ENCODE measurements at places on chromosomes 1 and 21.

- no peak for DNase-seq
Measured at GRCh38 chr1:236455243-236455642, 61.2 kb downstream of the EDARADD start.

- no peak for DNase-seq
Measured at GRCh38 chr1:115320377-115320776, 17.7 kb downstream of the NGF start.

GRCh38 chr1:68307378-68307787, 75.1 kb upstream of the WLS start:
- no peak for DNase-seq

GRCh38 chr1:11744287-11744686, 8.4 kb downstream of the AGTRAP start:
- no peak for DNase-seq

- no peak for DNase-seq
Measured at GRCh38 chr1:100145116-100145515, 12.2 kb downstream of the TRMT13 start.

DNA sequence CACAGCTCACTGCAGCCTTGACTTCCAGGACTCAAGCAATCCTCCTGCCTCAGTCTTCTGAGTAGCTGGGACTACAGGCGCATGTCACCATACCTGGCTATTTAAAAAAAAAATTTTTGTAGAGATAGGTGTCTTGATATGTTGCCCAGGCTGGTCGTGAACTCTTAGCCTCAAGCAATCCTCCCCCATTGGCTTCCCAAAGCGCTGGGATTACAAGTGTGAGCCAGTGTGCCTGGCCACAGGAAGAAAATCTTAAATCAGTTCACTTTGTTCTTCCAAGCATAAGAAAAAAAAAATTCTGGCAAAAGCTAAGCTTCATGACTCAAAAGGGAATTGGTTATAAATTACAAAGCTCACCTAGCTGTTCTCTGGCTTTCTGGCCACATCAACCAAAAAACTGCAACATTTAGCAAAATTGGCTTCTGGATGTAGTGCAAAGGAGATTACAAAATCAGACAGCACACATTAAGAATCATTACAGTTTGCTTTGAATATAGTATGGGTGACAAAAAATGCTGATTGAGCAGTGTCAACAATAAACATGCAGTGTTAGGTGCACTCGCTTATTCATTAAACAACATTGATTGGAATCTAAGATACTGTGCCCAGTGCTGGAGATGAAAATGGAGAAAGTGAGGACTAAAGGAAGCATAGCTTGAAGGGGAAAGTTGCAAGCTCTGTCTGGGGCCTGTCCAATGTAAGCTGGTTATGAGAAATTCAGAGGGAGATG, 76.7 kb downstream of the KCTD3 start:
- no peak for DNase-seq

DNA sequence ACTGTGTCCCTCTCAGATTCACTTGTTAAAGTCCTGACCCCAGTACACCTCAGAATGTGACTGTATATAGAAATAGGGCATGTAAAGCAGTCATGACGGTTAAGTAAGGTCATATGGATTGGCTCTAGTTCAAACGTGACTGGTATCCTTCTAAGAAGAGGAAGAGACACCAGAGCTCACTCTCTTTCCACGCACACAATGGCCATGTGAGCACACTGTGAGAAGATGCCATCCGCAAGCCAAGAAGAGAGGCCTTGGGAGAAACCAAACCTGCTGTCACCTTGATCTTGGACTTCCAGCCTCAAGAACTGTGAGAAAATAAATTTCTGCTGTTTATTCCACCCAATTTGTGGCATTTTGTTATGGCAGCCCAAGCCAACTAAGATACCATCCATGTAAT, 56.8 kb upstream of the IRF2BP2 start:
- no peak for DNase-seq

- no peak for DNase-seq
Measured at GRCh38 chr1:220483700-220484099, 44.2 kb upstream of the MARK1 start.
